Activated CD4-positive, alpha-beta T cell treated with anti-CD3 and anti-CD28 coated beads, Interleukin-2, amount 50 U/mL, for 1 hour (primary cell): ENCODE measurements at places on chromosomes 7 and 10.
A peak's percentile ranks its signal among the peaks of the same experiment; 100 is the strongest.

GRCh38 chr7:618539-619367 is 99.1 kb upstream of the PDGFA start:
- DNase-seq: peak; percentile 67

- no peak for DNase-seq
These were observed 47.5 kb downstream of the WIPF3 start for GRCh38 chr7:29853789-29854188.

GRCh38 chr7:36904802-36905201 is 180.5 kb upstream of the AOAH start:
- no peak for DNase-seq

DNA sequence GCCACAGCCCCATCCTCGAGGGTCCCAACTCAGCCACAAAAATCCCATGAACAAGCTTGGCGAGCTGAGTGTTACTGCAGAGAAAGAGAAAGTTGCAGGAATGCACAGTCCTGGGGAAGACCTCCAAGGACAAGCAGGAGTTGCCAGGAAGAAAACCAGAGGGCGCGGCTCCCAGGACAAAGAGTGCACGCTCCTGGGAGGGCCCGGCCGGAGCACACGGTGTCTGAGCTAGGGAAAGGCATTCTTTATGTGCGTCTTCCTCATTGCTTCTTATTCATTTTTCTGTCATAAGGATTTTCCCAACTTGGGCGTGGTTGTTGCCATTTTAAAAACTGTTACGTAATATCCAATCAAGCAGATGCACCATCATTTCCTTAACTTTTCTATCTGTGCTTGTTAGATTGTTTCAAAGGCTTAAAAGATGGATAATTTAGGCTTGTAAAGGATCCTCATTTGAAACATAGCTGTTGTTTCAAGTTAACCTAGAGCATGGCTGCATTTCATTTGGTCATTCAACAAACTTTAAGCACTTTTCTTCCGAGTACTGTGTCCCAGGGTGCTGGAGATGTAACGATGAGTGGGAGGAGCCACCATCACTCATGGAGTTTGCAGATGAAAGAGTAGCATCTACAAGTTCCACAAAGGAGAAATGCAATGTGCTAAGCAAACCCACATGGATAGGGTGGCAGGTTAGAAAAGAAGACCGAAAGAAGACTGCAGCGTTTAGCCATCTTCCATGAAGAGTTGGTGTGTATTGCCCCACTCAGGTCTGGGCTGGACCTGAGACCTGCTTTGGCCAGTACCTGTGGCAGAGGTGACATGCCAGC is 5.6 kb upstream of the CNPY1 start:
- DNase-seq: no peak

DNA sequence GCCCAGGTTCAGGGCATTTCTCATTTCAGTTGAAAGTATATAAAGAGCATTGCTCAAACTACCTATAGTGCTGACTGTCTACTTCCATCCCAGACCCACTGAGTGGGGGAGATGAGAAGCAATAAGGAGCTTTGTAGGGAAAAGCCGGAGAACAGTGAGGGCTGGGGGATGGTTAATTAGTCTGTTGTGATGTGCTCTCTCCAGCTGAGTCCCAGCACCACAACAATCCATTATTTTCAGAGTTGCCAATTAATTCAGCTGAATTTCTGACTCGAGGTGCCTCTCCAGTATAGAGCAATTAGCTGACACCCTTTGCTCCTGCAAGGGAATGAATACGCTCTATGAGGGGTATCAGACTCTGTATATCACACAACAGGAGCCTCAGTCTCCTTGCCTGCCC is 1118.6 kb downstream of the SORCS3 start:
- no peak for DNase-seq

- DNase-seq: no peak
These were observed 462 bp downstream of the KIAA1549 start for GRCh38 chr7:138980563-138981291.

- no peak for DNase-seq
These were observed 565 bp downstream of the ATP5MK start for GRCh38 chr10:103395754-103396066.

GRCh38 chr7:46626691-46627310 is 705.7 kb upstream of the IGFBP3 start:
- DNase-seq: no peak

- DNase-seq: peak; percentile 4
These were observed 491 bp upstream of the AKAP9 start for GRCh38 chr7:91940171-91940570.

GRCh38 chr7:94632338-94633013 is 23.5 kb downstream of the SGCE start:
- no peak for DNase-seq

- no peak for DNase-seq
These were observed 50.0 kb downstream of the CALD1 start for GRCh38 chr7:134829380-134829986.

- DNase-seq: no peak
These were observed 4.6 kb upstream of the TBC1D12 start for GRCh38 chr10:94397549-94398370.

DNA sequence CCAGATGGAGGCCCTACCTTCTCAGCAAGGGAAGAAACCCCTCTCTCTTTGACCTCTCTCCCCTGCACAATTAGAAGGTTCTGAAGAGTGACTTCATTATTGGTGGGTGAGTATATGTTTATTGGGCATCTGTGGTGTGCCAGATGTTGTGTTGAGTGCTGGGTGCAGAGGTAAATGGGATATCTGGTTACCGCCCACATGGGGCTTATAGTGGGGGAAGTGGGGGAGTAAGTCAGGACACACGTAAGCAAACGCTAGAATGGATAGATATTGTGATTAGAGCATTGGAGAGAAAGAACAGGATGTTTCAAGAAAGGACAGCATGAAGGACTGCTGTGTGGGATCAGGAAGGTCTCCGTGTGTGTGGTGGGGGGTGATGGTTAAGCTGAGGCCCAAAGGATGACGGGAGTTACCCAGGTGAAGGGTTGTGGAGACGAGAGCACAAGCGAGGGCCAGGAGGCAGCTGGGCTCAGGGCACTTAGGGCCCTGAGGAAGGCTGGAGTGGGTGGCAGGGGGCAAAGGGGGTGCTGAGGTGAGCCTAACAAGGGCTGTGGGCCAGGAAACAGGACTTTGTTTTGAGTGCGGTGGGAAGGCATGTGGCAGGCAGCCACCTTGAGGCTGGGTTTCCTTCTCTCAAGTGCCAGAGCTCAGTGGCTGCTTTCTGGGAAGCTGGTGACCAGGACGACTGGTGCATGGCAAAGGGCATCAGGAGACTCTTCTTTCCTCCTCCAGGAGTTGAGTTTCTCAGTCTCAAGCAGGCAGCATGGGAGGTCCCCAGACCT is 299.9 kb downstream of the RPS24 start:
- DNase-seq: no peak

DNA sequence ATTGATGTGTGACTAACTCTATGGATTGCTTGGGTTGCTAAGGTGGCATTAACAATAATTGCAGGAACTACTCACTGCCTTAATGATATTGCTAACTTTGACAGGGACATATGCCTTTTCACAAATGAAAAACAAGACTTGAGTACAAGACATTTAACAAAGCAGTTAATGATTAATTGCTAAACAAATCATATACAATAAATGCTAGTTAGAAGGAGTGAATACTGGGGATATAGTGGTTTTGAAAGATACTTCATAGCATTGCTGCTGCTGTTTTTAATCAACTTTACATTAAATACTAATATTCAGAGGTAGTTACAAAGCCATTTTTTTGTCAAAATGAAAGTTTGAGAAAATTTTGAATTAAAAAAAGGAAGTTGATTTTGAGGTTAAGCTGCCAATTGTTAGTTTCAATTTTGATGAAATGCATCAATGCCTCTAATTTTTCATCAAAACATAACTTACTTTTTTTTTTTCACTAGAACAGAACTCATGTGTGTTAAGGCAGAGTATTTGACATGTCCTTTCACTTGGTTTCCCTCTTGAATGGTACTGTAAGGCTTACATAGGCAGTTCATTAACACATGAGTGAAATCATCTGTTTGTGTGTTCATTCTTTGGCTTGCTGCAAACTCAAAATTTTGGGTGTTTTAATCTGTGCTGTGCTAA is 106.2 kb upstream of the SEMA3D start:
- no peak for DNase-seq

GRCh38 chr10:98920807-98921206 is 314.8 kb downstream of the HPSE2 start:
- DNase-seq: no peak

DNA sequence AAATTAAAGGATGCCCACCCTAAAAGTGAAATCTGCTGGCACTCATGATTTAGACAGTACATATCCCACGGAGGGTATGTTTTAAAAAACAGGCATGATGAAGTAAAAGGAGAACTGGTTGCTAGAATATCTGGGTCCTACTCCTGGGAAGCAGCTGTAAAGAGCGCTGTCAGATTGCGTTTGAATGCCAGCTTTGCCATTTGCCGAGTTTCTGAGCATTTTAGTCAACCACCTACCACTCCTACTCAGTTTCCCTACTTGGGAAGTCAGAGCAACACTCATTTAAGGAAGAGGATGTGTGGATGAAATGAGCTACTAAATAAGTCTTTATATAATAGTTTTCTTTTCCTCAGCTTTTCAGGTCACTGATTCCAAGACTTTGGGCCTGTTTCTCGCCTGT is 1.1 kb upstream of the UMAD1 start:
- no peak for DNase-seq

DNA sequence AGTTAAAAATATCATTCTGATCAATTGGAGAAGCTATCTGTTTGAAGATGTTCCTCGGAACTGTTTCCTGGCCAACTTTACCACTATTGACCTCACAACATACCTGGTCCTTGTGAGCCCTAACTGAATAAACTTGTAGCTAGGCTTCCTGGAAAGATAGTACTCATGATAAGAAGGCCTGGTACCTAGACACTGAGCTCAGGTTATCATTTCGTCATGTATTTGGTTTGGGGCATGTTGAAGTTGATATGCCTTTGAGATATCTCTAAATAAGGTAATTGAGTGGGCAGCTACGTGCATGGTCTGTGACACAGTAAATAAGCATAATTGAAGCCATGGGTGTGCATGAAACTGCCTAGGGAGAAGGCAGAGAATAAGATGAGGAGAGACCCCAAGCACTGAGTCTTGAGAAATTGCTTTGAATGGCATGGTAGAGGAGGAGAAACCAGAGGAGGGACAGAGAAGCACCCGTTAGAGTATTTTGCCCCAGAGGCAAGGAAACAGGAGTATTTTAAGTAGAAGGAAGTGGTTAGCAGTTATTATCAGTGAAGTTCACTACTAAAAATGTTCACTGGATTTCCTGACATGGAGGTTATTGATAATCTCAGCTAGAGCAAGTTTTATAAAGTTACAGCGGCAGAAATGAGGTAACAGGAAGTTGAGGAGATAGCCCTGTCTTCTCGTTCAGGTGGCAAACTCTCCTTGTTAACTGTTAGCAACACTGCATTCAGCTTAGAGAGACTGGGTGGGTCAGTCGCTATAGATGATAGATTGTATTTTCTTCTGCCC is 55.6 kb downstream of the CC2D2B start:
- DNase-seq: no peak

GRCh38 chr7:138345567-138345966 is 114.5 kb upstream of the TRIM24 start:
- DNase-seq: no peak

GRCh38 chr10:62588116-62588515 is 213.9 kb downstream of the ZNF365 start:
- DNase-seq: no peak

DNA sequence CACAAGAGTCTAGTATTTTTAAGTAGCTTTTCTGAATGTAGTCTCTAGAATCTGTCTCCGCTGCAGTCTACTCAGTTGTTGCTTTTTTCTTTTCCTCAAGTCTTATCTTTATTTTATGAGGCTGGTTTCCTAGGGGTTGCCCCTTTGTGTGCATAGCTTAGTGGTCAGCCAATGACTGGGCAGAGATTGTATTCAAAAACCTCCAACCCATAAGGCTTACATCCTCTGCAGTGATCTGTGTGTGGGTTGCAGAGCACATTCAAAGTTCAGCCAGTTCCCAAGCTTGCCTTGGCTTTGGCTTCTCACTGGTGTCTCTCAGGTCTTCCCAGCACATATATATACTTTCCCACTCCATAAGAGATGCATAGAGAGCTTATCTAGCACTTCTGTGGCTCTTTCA is 160.0 kb upstream of the TCF7L2 start:
- DNase-seq: no peak

DNA sequence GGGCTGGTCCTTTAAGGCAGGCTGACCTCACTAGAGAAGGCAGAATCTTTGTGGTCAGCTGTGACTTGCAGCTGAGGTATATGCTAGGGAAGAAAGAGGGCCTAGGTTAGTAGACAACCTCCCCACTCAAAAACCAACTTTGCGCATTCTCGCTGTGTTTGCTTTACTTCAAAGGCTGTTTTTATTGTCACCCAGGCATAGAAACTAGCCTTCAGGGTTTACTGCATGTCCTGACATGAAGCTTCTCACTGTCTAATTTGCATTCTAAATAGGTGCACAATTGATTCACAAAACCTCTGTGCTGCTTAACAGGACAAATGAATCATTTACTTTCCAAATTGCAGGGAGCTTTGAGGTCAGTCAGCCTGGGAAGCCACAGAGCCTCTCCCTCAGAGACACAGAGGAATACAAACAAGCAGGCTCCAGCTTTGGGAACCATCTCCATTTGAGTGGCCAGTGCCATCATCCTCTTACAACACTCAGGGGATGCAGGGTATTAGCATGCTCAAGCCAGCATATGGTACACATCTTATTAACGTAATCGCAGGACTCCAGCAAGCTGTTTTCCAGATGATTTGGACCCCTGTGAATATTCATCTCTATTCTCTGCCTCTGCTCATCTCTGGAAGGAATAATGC is 596.4 kb upstream of the GHITM start:
- DNase-seq: no peak

- DNase-seq: peak; percentile 13
These were observed 448 bp upstream of the SRPK2 start for GRCh38 chr7:105389088-105389650.

DNA sequence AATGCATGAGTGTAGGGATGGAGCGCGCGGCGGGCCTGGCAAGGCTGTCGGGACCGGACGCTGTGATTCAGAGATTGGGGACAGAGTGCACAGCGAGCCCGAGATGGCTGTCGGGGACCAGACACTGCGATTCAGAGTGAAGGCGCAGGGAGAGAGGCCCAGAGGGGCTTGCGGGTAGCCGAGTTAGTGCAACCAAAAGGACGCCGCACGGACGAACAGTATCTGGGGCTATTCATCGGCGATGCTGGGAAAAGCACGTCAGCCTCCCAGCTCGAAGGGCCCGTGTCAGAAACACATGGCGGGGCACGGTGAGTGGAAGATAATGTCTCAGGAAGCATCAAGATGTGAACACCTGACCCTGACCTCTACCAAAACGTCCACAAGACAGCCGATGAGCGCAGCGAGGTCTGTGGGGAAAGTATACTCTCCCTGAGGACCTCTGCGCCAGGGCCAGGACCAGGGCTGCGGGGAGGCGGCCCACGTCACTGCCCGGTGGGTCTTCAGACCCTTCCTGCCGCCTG is 215.8 kb downstream of the ZMYND11 start:
- no peak for DNase-seq

DNA sequence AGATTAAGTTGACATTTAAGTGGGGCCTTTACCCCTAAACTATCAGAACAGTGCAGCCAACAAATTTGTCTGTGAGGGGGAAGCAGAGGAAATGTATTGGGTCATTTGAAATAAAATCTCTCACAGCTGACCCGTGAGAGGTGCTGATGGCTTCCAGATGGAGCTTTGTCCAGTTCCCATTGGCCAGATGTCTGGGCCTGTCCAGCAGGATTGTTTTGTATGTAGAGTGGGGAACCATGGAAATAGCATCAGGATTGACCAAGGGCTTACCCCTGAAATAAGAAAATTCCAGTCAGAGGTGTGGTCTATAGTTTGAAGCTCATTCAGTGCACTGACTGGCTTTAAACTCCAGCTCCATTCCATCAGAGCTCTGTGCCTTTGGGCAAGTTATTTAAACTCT is 50.6 kb downstream of the INHBA start:
- no peak for DNase-seq
